Mucosa of descending colon (tissue), 3 donors: ENCODE measurements at places on chromosomes 3 and 15. TPM values are rescaled to one million over a fixed set of nuclear protein-coding genes. Genes with fewer than 3 reads are reported as not detected.

MRPL3 gene
- 48.6 TPM for total RNA-seq

CCDC39 gene
- total RNA-seq: 0.09 TPM

SLC9C1 gene
- 0.51 TPM for total RNA-seq

PTH1R gene
- total RNA-seq: 0.87 TPM

TRAT1 gene
- 0.78 TPM for total RNA-seq

DCP1A gene
- 21.3 TPM for total RNA-seq

CCR4 gene
- total RNA-seq: not detected

SYNPR gene
- total RNA-seq: not detected

CCR3 gene
- total RNA-seq: not detected

SMCO1 gene
- total RNA-seq: not detected

KLHL6 gene
- total RNA-seq: 3.0 TPM

PRRT3 gene
- total RNA-seq: 1.2 TPM

APPL1 gene
- 47.0 TPM for total RNA-seq

CDCP1 gene
- total RNA-seq: 57.6 TPM

IL1RAP gene
- 4.8 TPM for total RNA-seq

PLSCR5 gene
- total RNA-seq: not detected

CD96 gene
- 5.4 TPM for total RNA-seq

C2CD4A gene
- 0.28 TPM for total RNA-seq

TMEM43 gene
- total RNA-seq: 23.1 TPM

DLL4 gene
- total RNA-seq: 15.6 TPM

ABHD17C gene
- 157 TPM for total RNA-seq

P2RY13 gene
- total RNA-seq: 1.5 TPM

TAGLN3 gene
- total RNA-seq: 0.49 TPM

UTS2B gene
- not detected for total RNA-seq

LDHAL6B gene
- not detected for total RNA-seq

STAC gene
- total RNA-seq: 4.5 TPM

TEX55 gene
- total RNA-seq: not detected

ZNF80 gene
- not detected for total RNA-seq

GNAT1 gene
- not detected for total RNA-seq

MITF gene
- 3.2 TPM for total RNA-seq
